ENCODE measurements at places on chromosomes 4 and X.

GRCh38 chr4:86300516-86300915 is 59.3 kb downstream of the MAPK10 start:
- no peak for DNase-seq

GRCh38 chr4:75101906-75102786 is 169.2 kb downstream of the PARM1 start:
- no peak for DNase-seq

GRCh38 chrX:31223817-31224216 is 152.0 kb upstream of the FTHL17 start:
- DNase-seq, result no peak

DNA sequence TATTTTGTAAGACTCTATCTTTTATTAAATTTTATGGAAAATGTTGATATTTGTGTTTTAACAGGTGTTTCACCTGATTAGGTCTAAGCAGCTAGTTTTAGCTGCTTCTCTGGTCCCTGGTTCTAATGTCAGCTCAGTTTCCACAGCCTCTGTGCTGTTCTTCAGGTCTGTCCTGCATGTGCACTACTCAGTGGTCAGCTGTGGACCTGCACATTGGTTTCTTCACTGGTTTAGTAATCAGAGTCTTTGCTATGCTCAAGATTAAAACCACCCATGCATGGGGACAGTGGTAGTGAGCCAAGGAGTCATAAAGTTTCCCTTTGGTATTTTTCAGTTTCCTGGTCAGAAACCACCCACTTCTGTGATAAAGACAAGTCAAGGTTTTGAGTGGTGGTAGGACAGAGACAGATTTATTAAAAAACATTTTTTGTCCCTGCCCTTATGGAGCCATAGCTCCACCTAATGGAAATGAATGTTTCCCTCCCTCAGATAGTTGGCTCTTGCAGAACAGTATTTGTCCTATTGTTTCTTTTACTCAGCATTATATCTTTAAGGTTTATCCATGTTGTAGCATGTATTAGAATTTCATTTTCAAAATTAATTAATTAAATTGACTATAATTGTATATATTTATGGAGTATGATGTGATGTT is 36.8 kb upstream of the VBP1 start:
- no peak for DNase-seq

DNA sequence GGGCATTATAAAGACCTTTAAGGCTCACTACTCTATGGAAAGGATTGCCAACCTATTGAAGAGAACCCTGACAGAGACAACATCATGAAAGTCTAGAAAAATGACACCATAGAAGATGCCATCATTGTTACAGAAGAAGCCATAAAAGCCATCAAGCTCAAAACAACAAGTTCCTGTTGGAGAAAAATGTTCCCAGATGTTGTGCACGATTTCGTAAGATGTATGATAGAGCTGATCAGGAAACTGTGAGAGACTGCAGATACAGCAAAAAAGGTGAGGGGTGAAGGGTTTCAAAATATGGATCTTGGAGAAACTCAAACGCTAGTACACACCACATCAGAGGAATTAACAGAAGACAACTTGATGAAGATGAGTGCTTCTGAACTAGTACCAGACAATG is 53.3 kb downstream of the WDFY3 start:
- DNase-seq, result no peak

- DNase-seq, result no peak
Measured at GRCh38 chr4:77852892-77853495, 9.6 kb upstream of the MRPL1 start.

- no peak for DNase-seq
Measured at GRCh38 chr4:84498203-84498934, 723 bp downstream of the NKX6-1 start.

DNA sequence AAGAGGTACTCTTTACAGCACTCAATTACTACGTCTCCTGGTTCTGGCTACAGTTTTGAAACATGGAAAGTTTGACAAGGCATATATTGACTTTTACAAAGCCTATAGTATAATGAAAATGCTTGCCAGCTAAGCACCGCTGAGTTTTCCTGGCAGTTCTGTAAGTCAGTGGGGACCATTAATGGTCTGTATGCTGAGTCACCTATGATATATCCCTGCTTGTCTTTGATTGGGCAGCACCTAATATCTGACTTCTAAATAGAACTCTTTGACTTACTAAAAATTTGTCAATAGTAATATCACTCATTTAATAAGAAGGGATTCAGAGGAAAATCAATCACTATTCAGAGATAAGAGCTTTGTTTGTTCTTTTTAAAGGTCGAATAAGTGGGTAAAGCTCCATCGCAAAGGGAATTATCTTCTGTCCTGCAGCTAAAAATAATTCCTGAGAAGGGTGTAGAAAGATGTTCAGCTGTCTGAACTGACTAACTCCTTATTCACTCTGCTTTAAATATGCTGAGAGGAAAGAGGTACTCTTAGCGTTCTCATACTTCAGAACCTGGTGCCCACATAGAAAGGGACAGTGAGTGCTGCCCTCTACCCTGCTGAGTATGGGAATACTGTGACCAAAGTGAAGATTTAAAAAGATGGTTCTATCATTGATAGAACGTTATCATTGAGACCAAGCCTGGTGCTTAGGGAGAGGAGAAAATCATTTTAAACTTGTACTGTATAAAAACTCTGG is 959 bp downstream of the SMPX start:
- no peak for DNase-seq

DNA sequence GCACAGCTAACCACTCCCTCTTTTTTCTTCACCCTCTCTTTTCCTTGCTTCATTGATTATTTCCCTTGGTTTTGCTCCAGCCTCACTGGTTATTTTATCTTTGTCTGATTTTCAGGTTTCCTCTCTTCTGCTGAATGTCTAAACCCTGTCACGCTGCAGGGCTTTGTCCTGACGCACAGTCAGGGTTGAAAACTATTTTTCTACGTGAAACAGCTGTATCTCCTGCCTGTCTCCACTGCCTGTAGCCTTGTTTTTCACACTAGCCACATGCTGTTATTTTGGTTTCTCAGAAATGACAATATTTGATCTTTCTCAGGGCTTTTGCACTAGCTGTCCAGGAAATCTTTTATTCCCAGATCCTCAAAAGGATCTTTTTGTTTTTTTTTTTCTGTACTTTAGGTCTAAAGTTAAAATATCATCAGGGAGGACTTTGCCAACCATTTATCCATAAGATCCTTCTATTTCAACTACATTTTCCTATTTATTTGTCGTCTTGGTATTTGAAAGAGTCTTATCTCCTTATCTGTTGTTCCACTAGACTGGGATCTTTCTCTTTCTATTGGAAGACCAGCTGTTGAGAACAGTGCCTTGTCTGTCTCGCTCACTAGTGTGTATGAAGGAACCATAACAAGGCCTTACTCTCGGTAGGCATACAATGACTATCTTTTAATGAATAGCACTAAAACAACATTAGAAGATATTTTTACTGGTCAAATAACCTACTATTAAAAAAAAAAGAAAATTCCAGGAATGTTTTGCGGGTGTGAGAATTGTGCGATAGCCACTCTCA is 164.3 kb downstream of the PDHA2 start:
- DNase-seq, result no peak

GRCh38 chrX:48580662-48581061 is 6.4 kb downstream of the RBM3 start:
- DNase-seq, result no peak

DNA sequence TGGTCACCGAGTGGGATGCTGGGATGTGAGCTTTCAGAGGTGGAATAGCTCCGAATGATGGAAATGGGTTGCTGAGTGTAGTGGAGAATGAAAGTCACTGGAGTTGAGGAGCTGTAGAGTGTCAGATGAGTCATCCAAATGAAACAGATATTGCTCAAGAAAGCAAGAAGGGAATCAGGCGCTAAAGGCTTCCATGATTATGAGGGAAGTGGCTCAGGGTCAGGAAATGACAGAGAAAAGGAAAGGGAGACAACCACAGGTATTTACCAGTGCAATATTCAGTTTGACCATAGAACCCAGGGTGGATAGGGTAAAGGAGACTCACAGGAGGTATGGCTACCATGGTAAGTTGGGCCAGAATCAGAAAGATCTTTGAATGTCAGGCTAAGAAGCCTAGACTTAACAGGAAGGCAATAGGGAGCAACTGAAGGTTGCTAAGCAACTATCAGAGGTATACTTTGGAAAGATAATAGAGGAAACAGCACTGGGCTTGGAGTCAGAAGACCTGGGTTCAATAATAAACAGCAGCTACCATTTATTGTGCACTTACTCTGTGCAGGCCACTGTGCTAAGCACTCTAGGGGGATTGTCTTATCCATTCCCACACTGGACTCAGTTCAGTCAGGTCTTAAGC is 11.7 kb downstream of the LAS1L start:
- no peak for DNase-seq

- DNase-seq, result no peak
Measured at GRCh38 chr4:169384779-169385178, 114.0 kb upstream of the SH3RF1 start.

DNA sequence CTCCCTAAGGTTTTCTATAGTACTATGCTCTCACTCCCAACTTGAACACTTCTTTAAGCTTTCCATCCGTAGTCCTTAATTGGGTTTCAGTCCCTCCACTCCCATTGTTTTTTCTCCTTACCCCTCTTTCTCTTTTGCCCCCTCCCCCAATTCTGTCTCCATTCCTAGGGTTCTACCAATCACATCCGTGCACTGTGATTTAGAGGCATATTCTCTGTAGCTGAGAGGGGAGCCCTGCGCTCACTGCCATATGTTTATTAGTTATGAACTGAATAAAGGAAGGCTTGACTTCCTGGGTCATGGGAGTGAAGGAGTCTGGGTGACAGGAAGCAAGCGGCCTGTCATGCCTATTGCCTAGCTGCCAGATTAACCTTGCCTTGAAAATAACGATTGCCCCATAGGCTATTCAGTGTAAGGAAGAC is 471 bp downstream of the MCTS1 start:
- DNase-seq, result no peak

DNA sequence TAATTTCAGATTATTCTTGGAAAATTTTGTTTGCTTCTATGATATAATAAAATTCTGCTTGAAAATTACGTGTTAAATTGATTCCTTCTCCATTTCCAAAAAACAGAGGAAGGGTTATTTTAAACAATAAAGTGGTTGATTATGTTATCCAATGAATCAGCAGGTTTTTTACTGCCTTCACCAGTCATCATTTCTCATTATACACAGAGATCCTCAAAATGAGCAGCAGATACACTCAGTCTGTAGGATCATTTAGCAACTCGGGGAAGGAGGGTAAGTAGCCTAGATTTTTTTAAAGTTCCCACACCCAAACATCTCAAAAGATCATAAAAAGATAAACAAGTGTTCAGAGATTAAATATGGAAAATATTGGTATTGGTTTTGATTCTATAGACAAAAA is 6.8 kb upstream of the TMEM144 start:
- DNase-seq, result no peak
